ENCODE measurements at places on chromosomes 11 and 22. TPM values are rescaled to one million over a fixed set of nuclear protein-coding genes. Genes with fewer than 3 reads are reported as not detected.

GRCh38 chr11:114291842-114292680 lies 4.1 kb upstream of the NNMT start:
- H3K4me3 ChIP-seq: no peak overlapping the region
- H3K27me3 ChIP-seq: no peaks in the 10 kb centered on the region
- no peaks in the 10 kb centered on the region for H3K4me1 ChIP-seq
- DNase-seq: no peak

The TNNT3 gene
- 17.2 TPM for total RNA-seq

- no peaks in the 10 kb centered on the region for H3K36me3 ChIP-seq
- H3K27me3 ChIP-seq: no peaks in the 10 kb centered on the region
- no peak overlapping the region for H3K4me3 ChIP-seq
Measured at GRCh38 chr11:85180528-85180927, 446.6 kb downstream of the DLG2 start.

The TEX12 gene
- not detected for total RNA-seq

DNA sequence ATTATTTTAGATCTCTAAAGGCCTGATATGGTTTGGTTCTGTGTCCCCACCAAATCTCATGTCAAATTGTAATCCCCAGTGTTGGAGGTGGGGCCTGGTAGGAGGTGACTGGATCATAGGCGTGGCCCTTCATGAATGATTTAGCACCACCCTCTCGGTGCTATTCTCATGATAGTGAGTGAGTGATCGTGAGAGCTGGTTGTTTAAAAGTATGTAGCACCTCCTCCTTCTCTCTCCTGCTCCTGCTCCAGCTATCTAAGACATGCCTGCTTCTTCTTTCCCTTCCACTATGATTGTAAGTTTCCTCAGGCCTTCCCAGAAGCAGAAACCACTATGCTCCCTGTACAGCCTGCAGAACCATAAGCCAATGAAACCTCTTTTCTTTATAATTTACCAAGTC lies 114.1 kb downstream of the SERGEF start:
- no peak overlapping the region for H3K27ac ChIP-seq
- no peak overlapping the region for H3K4me3 ChIP-seq
- no peaks in the 10 kb centered on the region for H3K4me1 ChIP-seq
- H3K36me3 ChIP-seq: no peaks in the 10 kb centered on the region
